ENCODE measurements at places on chromosomes 2 and 18.

GRCh38 chr18:26708806-26709716, 156.4 kb downstream of the AQP4 start:
- no peak for DNase-seq

GRCh38 chr2:222146488-222146887, 152.3 kb downstream of the PAX3 start:
- no peak for DNase-seq

GRCh38 chr2:8472545-8473323, 209.1 kb upstream of the ID2 start:
- DNase-seq, result no peak

DNA sequence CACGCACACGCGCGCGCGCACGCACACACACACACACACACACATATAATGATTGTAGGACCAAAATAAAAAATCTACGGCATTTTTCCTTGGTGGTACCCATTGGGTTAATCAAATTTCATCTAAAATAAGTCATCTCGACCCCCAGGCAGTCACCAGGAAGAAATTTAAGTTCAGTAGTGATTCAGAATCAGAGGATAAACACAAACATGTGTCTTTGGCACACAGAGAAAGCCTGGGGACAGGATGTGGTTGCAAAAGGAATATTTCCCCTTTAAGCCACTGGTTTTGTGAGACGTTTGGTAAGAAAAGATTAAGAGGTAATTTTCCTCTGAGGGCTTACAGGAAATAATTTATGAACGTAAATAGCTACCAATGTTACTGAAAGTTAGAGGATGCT, 171.6 kb upstream of the PIEZO2 start:
- DNase-seq, result peak; percentile 77

GRCh38 chr2:215347878-215348277, 36.0 kb downstream of the ATIC start:
- no peak for DNase-seq

- peak; percentile 43 for DNase-seq
Observed at GRCh38 chr18:58268849-58269248, 224.8 kb downstream of the NEDD4L start.

GRCh38 chr2:172280571-172281361, 146.6 kb upstream of the ITGA6 start:
- DNase-seq, result no peak

DNA sequence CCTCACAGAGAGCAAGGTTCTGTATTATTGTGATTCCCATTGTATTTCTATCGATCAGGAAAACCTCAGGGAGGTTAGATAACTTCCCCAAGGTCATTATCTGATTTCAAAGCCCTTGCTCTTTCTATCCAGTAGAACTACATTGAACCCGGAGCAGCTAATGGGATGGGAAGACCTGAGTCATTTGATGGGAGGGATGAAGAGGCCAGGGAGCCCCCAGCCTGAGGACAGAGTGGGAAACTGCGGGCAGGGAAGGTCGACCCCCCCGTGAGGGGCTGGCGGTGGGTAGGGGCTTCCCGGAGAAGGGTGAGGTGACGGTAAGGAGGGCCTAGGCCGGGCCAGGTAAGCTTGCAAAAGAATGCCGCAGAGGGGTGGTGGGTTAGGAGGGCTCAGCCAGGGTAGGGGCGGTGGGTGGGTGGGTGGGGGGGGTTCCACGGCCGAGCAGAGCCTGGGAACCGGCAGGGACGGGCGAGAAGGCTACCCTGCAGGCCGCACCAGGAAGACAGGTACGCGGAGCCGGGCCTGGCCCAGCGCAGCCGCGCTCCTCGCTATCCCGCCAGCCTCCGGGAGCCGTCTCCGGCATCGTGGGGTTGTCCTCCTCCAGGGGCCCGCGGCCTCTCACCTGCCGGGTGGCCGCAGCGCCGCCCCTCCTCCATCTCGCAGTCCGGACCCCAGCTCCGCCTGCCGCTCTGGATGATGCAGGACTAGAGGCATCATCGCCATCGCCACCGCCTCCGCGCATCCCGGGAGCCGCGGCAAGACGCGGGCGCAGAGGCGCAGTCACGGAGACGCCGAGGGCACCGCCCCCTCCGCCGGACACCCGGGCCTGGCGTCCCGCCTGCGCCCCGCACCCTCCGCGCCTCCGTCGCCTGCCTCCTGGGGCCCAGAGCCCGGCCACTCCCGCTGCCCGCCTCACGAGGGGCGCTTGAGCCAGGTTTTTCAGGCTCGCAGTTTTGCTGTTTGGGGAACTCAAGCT, at the start of gene GPR75:
GPR75 (minus strand) TSS at position 762 of the 976 bp plus-strand sequence. CDS start 5,211 bp downstream, outside the sequence.
- no peak for DNase-seq

DNA sequence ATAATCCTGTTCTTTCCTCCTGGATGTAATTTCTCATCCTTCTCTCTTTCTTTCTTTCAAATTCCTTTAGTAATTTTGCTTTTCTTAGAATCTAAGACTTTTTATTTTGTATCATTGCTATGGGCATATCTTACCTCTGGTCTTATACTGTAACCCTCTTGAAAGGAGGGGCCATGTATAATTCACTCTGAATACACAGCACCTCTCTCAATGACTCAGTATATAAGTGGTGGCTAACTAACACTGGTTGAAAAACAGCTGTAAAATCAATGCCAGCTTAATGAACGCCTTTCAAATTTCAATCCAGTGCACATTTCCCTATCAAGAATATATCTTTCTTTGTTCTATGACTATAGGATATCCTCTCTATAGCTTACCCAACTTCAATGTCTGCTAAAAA, 53.7 kb downstream of the CWC22 start:
- no peak for DNase-seq

DNA sequence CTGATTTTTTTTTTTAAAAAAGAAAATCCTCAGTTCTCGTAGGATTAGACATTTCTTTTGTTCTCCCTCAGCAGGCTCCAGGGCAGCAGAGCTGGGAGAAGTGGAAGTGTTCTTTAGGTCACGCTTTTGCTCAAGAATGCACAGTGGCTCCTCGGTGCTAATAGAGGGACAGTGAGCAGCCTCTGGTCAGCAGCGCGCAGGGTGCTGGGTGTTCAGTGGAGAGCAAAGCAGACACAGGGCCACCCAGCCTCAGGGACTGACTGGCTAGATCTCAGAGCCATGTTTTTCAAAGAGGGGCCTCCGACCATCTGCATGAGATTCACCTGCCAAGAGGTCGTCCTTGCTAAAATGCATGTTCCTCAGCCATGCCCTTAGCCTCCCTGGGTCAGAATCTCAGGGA, 218.8 kb downstream of the HAUS1 start:
- no peak for DNase-seq

DNA sequence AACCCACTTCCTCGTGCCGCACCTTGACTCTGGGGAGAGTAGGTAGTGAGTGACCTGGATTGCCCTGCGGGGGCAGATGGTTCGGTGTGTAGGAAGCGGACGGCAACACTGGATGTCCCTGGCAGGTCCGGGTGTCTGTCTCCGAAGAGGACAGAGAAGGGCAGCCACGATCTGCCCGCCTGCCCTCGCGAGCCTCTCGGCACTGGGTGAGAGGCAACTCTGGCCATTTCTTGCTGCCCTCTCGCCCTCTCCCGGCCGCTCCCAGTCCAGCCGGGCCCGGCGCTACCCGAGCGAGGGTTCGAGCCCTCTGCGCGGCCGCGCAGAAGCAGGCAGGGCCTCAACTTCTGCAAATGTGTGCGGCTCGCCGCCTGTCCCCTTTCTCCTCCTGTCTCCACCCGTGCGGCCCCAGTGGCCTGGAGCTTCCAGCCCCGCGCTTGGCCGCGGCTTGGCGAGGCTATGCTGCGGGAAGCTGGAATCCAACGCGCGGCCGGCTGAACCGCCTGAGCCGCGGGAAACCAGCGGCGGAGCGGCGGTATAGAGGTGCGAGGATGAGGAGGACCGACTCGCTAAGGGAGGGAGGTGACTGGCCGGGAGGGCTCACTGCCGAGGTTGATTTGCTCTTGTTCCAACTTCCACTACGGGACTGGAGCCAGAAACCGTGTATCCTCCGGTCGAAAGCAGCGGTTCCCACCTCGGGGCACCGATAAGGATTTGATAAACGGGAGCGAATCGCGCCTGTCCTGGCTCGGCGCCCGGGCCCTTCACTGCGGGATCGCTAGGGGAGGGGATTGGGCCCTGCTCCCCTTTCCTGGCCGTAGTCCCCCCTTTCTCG, 1.5 kb downstream of the EPAS1 start:
- peak; percentile 49 for DNase-seq

DNA sequence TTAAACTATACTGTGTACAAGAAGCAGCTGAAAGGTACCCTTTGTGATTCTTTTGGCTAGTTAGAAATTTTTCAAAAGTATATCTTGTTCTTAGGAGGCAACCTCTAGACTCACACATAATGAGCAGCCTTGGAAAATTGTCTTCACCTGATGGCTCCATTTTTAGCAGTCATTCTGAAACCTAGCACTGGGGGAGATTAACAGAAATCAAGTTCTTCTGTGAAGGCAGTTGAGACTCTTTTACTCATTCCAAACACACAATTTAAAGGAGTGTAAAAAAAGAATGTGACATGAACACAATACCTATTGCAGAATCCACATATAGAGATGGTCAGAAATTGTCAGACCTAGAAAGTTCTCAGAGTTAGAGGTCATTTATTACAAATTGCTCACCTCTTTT, 197.7 kb downstream of the UBE2E3 start:
- DNase-seq, result no peak

DNA sequence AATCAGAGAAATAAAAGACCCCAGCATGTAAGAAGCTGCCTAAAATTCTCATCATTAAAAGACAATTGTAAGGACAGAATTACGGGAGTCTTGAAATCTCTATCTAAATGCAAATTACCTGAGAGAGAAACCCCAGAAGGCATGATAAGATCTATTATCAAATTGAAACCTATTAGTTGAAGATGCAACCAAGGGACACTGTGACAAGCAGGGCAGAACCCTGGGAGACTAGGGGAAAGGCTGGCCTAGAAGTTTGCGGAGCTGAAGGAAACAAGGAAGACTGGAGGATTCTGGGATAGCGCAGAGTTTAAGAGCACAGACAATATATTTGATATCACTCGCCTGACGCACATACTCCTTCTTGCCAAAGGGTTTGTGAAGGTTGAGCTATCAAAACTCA, 319.5 kb upstream of the CHAC2 start:
- DNase-seq, result no peak

DNA sequence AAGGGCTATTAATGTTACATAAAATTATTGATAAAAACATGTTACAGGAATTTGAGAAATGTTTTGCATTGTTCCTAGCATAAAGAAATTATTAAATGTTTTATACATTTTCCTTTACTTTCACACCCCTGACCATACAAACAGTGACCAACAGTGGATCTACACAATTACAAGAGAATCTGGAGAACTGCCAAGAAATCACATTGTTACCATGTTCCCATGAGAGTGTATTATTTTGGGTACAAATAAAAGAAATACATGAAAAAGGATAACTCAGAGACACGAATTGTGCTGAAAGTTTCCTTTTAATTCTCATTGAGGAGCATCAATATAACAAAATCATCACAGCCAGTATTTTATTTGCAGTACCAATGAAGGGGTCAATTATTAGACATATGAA, 150.1 kb downstream of the WDPCP start:
- DNase-seq, result no peak

DNA sequence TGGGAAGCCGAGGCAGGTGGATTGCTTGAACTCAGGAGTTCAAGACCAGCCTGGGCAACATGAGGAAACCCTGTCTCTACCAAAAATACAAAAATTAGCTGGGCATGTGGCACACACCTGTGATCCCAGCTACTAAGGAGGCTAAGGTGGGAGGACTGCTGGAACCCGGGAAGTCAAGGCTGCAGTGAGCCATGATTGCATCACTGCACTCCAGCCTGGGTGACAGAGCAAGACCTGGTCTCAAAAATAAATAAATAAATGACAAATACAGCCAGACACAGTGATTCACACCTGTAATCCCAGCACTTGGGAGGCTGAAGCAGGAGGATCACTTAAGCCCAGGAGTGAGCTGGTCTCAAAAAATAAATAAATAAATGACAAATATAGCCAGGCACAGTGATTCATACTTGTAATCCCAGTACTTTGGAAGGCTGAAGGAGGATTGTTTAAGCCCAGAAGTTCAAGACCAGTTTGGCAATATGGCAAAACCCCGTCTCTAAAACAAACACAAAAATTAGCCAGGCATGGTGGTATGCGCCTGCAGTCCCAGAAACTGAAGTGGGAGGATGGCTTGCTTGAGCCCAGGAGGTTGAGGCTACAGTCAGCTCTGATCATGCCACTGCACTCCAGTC, 6.2 kb downstream of the KANSL3 start:
- no peak for DNase-seq

DNA sequence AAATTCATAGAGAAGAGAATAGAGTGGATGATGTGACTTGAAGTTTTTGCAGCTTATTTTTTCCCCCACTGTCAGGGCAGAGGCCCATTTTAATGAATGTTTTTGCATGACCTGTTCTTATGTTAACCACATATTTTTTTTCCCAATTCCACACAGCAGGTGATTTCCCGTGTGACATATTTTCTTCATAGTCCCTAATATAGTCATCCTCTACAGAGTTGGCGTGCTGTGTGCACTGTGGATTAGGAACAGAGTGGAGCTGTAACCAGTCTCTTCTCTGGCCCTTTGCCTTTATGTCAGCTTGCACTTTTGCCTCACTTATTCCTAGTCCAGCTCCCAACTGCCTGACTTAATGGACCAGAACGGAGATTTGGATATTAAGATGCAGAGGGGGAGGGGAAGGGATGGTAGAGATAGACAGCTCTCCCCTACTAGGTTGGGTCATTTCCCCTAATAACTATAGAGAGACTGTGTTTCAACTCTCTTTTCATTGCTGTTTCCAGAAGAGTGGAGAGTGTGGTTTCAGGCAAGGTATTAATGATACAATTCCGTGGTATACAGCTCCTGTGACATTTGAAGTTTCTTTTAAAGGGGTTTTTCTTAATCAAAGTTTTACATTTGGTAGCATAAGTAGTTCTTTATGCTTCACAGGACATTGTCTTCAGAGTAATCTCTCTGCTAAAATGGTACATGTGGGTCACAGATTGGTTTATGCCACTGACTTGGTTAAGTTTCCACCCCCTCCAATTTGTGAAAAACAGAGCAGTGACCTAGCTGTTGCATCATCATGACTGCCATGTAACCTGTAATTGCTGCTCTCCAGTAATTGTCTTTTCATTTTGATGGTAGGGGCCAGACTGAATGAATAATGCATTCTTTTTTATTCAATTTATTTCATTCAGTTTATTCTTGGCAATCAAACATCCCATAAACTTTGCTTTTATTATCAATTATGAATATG, 161.3 kb downstream of the HAUS1 start:
- no peak for DNase-seq

- no peak for DNase-seq
Observed at GRCh38 chr2:39455826-39456225, 18.7 kb upstream of the MAP4K3 start.

- no peak for DNase-seq
Observed at GRCh38 chr2:203804764-203805485, 62.6 kb upstream of the CTLA4 start.

- DNase-seq, result no peak
Observed at GRCh38 chr18:37691162-37691561, 125.6 kb upstream of the CELF4 start.

DNA sequence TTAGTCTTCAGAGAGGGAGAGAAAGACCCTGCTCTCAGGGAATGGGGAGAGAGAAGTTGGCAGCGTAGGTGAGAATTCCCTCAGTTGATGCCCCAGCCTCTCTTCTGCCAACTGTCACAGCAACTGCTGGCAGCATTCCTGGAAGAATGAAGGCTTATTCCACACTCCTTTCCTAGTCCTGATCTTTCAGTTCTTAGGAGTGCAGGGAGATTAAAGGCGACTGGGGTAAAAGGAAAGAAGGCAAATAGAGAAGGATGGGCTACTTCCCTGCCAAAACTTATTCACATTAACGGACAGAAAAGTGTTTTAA, 65.9 kb upstream of the ACAA2 start:
- no peak for DNase-seq
